ENCODE measurements at places on chromosomes 12 and 14.

- DNase-seq: no peak
Measured at GRCh38 chr14:81329640-81330381, 70.3 kb downstream of the STON2 start.

DNA sequence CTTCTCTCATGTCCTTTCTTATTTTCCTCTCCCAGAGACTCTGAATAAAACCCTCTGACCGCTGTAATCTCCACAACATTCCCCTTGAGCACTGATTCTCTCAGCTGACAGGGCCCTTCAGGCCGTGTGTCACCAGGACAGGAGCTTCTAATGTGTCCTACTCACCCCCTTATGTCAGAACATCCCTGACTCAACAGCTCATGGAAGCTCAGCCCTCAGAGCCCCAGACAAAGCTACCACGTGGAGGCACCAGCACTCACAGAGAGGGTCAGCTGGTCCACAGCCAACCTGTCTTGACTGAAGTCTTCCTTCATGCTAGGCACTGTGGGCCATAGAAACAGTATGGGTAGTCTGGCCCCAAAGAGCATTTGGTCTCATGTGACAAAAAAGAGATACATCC lies 49.8 kb downstream of the SMUG1 start:
- no peak for DNase-seq

DNA sequence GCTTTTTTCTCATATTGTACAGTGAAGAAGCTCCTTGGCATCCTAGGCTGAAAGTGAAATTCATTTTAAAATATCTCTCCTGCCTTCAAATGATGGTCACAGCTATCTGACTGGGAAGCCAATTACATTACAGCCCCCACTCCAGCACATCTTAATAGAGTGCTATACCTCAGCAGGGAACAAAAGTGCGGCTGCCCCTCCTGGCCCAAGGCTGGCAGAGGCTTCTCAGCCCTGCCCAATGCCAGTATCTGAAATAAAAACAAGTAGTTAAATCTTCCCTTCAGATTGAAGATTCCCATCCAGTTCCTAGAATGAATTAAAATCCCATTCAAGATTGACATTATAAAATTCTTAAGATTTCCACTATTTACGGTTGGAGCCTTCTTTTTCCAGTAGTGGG lies 54.9 kb upstream of the GNG2 start:
- DNase-seq: no peak

DNA sequence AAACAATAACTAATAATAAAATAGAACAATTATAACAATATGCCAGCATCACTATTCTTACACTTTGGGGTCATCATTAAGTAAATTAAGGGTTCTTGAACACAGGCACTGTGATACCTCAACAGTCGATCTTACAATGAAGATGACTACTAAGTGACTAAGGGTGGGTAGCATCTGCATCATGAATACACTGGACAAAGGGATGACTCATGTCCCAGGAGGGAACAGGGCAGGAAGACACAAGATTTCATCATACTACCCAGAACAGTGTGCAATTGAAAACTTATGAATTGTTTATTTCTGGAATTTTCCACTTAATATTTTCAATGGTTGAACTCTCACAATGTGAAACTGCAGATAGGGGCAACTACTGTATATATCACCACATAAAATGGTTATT lies 19.7 kb downstream of the TSPAN19 start:
- DNase-seq: peak; percentile 95

DNA sequence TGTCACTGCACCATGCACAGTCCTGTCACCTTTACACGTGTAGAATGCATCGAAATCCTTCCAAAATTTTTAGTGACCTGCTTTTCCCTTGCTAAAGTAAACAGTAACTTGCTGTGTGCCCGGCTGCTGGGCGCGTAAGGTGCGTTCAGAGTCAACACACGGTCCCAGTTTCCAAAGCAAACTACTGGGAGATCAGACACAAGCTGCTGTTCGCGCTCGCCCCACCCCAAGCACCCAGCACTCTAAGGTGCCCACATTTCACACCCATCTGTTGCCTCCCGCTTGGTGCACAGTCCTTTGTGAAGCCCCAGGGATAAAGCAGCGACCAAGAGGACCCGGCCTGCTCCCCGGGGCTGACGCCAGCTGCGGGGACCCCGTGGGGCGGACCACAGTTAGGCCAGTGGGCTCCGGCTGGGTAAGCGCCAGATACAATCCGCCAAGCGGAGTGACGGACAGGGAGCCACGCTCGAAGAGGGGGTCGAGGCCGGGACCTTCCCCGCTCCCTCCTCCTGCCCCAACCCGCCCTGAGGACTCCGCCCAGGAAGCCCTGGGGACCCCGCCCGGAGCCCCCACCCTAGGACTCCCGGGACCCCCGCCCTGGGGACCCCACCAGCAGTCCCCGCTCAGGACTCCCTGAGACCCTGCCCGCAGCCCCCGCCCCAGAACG lies 633 bp downstream of the STX2 start:
- peak; percentile 21 for DNase-seq

GRCh38 chr12:22981711-22982110 lies 356.7 kb downstream of the ETNK1 start:
- DNase-seq: peak; percentile 57

DNA sequence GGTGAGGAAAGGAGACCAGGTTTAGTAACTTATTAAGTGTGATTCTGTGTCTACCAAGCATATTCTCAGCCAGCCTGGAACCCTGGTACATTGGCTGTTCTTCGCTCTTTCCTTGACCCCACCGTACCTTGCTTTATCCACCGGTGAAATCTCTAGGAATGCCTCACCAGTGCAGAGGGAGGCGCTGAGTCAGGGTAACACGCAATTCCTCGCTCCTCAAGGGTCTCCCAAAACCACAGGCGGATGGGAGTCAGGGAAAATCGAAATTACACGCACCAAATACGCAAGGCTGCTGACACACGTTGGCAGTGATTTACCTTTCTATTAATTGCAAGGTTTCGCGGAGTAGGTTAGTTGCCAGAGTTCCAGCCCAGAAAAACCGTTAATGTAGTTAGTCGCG lies 845 bp downstream of the L3HYPDH start:
- DNase-seq: peak; percentile 66

GRCh38 chr12:59142183-59142790 lies 222.0 kb upstream of the LRIG3 start:
- DNase-seq: peak; percentile 32

GRCh38 chr14:65444230-65444629 lies 31.7 kb downstream of the FUT8 start:
- no peak for DNase-seq

- peak; percentile 93 for DNase-seq
Measured at GRCh38 chr12:57430931-57431566, at the start of gene R3HDM2. Gene R3HDM2, minus strand, starts transcription at chr12:57431043. Its CDS starts 120,615 bp downstream, at chr12:57310428.

DNA sequence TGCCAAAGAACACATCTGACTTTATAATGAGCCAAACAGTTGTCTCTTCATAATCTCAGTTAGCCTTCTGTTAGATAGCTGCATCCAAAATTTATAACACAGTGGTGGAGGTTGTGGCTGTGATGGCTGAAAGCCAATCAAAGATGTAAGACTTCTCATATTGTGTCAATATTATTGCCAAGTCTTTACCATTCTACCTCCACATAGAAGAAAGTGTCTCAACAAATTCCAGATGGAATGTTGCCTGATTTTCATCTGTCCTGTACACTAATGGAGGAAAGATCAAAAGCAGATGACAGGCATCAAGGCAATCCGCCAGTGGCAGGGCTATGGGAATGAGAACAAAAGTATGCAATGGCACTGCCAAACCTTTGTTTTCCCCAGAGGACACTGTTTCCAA lies 813.1 kb upstream of the NOVA1 start:
- DNase-seq: peak; percentile 22

GRCh38 chr12:19288161-19288560 lies 151.1 kb upstream of the AEBP2 start:
- DNase-seq: no peak

GRCh38 chr12:49937639-49938300 lies 12.8 kb upstream of the AQP2 start:
- no peak for DNase-seq

GRCh38 chr12:52741375-52742195 lies 35.6 kb downstream of the KRT76 start:
- peak; percentile 30 for DNase-seq

DNA sequence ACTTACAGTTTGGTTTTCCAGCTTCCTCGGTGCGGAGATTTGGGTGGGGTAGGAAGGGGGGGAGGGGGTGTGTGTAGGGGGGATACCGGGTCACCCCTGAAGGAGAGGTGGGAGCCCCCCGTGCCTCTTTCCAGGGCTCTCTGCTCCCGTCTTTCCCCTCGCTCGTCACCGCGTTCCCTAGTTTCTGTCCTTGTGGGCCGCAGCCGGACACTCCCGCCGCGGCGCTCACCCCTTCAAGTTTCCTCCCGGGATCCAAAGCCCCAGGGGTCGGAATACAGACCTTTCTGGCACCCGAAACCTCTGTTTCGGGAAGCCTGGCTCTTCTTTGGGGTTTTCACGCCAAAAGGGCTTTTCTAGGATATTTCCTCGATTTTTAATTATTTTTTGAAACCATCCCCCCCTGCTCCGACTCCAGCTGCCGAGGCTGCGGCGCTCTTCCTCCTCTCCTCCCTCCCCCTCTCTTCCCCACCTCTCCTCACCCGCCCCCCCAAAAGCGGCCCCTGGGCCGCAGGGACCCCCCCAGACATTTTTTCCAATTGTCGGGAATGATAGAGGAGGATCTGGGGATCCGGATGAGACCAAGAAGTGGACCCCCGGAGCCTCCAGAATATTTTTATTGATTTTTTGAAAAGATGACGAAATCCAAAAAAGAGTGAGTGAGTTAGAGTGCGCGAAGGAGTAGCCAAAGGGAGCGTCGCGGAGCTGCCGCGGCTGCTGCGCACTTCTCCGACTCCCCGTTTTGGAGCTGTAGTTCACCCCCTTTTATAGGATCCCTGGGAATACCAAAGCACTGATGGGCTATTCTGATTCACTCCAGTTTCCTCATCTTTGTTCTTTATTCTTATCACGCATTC lies 1.7 kb downstream of the CCND2 start:
- DNase-seq: no peak

DNA sequence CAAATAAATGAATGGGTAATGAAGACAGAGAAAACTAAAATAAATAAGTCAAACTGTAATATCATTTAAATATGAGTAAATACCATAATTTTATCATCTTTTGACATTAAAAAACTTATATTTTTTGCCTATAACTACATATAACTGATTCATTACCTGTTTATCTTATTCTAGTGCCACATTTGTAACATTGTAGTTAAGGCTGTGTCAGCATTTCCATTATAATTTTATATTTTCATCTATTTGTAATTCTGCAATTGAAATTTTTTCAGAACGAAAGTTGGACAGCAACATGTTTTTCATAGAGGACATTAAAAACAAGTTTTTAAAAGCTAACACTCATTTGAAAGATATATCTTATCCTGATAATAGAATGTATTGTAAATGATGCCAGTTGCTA lies 1286.5 kb downstream of the LRFN5 start:
- DNase-seq: no peak

- no peak for DNase-seq
Measured at GRCh38 chr14:38248321-38249028, 7.4 kb downstream of the CLEC14A start.

GRCh38 chr14:49461529-49462401 lies 124.4 kb downstream of the RPS29 start:
- DNase-seq: peak; percentile 77

Measured in AG10803 (cell line).